ENCODE measurements at places on chromosomes 16 and 17.

DNA sequence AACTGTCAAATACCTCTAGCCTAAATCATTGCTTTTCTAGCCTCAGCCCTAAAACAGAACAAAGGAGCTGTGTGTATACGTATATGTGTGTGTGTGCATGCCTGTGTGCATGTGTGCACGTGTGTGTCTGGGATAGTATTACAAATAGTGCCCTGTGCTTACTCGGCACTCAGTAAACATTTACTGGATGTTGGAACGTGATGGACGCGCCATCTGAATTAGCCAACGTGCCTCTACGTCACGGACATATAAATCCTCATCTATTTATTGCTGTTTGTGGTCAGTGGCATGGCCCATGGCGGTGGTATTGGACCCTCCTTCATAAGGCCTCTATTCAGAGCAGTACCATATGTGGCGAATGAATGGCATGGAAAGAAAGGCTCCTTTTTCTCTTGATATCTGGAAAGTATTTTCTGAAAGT is 37.5 kb downstream of the WWP2 start:
- no peak for DNase-seq

GRCh38 chr16:82134846-82135245 is 35.2 kb downstream of the MPHOSPH6 start:
- no peak for DNase-seq

DNA sequence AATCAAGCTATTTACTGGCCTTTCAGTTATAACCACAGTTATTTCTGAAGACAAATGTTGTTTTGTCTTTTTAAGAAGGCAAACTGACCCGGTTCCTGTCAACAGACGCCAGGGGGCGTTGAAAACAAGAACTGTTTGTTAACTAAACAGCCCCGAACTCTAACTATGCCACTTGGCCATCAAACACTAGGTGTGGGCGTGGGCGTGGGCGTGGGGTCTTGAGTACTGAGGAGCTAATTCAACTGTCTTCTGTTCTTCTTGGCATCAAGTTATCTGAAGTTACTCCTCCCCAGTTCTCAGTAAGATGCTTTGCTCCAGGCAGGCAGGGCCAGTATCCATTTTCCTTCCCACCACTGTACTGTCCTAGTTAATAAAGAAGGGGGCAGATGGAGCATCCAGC is 63.3 kb upstream of the MTMR4 start:
- DNase-seq, result no peak

- no peak for DNase-seq
Observed at GRCh38 chr17:83057397-83057761, 22.0 kb upstream of the METRNL start.

DNA sequence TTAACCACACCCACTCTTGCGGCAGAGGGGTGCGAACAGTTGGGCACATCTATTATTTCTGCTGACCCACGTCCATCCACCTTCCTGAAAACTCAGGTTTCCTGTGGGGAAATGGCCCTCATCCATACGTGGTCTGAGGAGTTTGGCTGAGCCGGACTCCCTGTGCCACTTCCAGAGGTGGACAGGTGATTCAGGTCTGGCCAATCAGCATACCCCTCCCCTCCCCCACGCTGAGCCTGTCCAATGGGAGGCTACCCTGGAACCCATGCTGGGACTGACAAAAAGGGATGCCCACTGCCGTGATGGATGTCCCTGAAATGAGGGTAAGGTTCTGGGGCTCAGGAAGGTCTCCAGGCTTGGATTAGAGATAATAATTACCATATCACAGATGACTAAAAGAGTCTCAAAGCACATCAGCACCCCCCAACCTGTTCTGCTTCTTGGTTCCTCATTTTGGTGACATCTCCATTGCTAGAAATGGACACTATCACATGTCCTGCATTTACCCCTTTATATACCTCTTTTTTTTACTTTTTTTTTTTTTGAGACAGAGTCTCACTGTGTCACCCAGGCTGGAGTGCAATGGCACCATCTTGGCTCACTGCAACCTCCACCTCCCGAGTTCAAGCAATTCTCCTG is 5.3 kb upstream of the MAPK7 start:
- DNase-seq, result no peak

DNA sequence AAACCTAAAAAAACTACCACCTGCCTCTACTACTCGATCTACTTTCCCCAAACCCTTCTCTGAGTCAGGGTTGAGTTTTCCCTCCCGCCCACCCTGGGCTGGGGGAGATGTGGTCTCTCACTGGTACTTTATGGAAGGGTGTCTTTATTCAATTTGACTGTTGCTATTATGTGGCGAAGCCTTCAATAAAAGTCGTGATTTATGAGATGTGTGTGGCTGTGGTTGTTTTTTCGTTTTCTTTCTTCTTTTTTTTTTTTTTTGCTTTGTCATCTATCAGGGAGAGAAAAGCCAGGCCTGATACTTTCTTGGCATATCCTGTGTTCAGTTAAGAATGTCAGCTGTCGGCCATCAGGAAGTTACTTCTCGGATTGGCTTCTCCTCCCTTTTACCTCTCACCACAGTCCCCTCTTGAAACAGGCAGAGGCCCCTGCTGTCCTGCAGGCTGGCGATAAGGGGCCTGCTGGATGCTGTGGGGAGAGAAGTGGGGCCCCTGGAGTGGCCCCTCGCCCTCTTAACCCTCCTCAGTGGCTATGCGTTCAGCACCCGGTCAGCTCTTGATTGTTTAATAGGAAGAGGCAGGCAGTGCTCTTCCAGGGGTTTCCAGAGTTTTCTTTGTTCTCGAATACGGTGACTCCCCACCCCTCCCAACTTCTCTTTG is 123.0 kb downstream of the MSI2 start:
- no peak for DNase-seq
